ENCODE measurements at places on chromosomes 1 and 21. TPM values are rescaled to one million over a fixed set of nuclear protein-coding genes. Genes with fewer than 3 reads are reported as not detected.

DNA sequence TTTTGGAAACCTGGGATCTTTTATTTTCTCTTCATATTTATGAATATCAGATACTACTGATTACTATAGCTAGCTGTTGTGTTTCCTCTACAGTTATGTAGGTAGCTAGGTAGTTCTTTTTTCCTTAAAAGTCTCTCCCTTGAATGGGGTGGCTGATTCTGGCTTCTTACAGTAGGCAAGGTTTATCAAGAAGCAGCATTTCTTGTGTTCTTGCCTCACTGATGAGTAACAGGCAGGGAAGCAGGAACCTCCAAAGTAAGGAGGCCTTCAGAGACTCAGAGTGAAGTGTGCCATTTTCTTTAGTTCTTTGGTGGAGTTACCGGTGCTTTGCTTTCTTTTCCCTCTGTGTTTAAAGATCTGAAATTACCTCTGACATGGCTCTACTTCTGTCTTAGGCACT is 56.0 kb downstream of the ZMYM4 start:
- DNase-seq, result no peak

Gene LAMC1
- total RNA-seq, result 138 TPM

GRCh38 chr1:35364741-35365140 is 96.2 kb downstream of the ZMYM4 start:
- DNase-seq, result no peak

DNA sequence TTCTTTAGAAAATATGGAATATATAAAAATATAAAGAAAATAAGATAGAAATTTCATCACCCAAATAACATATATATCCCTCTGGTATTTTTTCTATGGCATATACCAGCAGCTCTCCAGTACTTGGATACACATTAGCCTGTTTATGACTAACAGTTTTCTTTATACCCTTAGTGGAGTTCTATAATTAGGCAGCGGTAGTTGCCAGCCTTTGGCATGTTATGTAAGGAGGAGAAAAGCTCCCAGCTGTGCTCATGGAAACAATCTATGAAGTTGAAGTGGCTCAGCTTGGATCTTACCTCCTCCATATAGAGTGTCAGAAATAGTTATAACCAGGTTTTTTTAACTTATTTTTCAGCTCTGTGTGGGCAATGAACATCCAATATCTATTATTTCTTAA is 1636.8 kb downstream of the AMY1C start:
- DNase-seq, result no peak

GRCh38 chr1:116257341-116257767 is 115.7 kb upstream of the ATP1A1 start:
- no peak for DNase-seq

DNA sequence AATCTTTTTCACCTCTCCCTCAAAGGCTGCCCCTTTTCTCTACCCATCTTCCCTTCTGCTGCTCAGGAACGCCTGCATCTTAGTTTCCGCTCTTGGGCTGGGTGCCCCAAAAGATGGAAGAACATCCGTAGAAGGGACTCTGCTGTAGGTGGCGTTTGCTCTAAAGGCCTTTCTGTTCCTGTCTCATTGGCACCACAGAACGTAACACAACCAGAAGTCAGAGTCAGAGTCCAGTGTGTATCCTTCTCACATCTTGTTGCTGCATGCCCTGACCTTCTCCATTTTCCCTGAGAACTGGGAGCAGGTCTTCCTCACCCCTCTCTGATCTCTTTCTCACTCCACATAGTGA is 103.3 kb downstream of the RNF220 start:
- DNase-seq, result no peak

Gene SLFNL1
- 0.05 TPM for total RNA-seq

Gene ARHGEF16
- 0.58 TPM for total RNA-seq

Gene PLA2G2A
- total RNA-seq, result not detected

Gene CD52
- not detected for total RNA-seq

DNA sequence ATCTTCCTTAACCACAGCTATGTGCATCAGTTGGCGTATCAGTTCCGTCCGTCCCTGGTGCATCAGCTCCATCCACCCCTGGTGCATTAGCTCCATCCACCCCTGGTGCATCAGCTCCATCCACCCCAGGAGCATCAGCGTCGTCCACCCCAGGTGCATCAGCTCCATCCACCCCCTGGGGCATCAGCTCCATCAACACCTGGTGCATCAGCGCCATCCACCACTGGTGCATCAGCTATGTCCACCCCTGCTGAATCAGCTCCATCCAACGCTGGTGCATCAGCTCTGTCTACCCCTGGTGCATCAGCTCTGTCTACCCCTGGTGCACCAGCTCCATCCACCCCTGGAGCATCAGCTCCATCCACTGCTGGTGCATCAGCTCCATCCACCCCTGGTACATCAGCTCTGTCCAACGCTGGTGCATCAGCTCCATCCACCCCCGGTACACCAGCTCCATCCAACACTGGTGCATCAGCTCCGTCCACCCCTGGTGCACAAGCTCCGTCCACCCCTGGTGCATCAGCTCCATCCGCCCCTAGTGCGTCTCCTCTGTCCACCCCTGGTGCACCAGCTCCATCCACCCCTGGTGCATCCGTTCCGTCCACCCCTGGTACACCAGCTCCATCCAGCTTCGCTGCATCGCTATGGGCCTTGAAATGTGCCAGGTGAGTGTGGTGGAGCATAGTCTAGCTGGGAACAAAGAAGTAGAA is 106.6 kb upstream of the ZBTB40 start:
- no peak for DNase-seq

- DNase-seq, result no peak
Measured at GRCh38 chr1:7988576-7988975, 27.1 kb downstream of the PARK7 start.

DNA sequence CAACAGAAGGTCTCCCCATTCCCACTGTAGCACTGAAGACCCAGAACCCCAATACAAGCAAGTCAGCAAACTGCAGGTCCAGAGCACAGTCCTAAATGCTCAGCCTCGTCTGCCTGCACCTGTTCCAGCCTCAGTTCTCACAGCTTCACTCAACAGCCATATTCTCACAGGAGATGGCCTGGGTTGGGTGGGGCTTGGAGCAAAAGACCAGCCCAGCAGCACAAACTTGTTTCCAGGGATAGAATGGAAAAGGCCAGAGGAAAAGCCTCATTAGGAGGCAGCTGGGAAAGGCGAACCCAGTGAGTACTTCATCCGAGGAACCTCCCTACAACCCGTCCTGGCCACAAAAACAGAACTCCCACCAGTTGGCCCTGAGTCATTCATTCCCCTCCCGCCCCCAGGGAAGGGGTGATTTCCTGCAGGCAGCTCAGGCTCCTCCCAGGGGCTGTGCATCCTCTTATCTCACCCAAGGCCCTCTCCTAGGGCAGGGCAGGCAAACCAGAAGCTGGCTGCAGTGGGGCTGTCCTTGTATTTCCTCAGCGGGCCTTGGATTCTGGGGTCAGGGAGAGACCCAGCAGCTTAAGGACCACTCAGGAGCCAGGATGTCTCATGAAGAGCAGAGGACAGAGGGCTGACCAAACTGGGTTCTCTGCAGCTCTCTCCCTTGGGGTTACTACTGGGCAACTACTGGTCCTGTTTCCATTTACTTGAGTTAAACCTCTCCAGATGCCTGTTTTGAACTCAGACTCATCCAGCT is 7.4 kb upstream of the MPL start:
- no peak for DNase-seq

Gene C1orf226
- total RNA-seq, result 1.8 TPM

DNA sequence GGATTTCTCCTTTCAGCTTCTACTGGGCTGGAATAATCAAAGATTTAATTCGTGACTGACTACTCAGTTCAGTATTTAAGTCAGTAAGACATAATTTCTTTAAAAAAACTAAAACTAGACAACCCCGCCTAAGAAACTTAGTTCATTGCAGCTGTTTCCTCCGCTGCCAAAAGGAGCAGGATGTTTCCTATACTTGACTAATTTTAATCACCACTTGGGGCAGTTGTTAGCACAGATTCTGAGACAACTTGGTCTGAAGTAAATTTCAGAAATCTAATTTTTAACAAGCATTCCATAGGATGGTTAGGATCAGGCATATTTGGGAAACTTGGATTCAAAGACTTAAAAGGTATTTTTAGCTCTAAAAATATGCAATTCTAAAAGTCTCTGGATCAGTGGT is 34.0 kb downstream of the EPRS1 start:
- no peak for DNase-seq

DNA sequence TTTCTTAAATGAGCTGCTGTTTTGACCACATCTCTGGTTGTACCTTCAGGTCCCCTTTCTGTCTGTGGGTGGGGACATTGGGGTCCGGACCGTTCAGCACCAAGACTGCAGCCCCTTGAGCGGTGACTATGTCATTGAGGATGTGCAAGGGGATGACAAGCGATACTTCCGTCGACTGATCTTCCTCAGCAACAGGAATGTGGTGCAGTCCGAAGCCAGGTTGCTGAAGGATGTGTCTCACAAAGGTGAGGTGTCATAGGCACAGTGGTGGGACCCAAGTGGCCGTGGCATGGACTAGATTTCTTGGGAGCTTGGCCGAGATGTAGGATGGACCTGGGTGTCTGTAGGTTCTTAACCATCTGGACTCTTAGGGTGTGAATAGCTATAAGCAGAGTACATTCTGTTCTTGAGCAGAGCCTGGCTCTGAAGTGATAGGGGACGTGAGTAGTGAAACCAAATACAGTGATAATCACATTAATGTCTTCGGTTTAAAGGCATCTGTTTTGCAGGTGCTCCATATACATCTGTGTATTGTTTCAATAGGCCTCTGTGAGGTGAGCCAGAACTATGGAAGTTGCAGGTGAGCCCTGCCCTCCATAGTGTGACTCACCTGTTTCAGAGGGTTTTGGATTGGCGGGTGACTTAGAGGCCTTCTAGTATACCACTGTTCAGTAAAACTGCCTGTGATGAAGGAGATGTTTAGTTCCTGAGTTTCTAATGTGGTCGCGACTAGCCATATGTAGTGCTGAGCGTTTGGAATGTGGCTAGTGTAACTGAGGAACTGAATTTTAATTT is 6.4 kb downstream of the METTL13 start:
- no peak for DNase-seq

Gene CLDN17
- not detected for total RNA-seq

DNA sequence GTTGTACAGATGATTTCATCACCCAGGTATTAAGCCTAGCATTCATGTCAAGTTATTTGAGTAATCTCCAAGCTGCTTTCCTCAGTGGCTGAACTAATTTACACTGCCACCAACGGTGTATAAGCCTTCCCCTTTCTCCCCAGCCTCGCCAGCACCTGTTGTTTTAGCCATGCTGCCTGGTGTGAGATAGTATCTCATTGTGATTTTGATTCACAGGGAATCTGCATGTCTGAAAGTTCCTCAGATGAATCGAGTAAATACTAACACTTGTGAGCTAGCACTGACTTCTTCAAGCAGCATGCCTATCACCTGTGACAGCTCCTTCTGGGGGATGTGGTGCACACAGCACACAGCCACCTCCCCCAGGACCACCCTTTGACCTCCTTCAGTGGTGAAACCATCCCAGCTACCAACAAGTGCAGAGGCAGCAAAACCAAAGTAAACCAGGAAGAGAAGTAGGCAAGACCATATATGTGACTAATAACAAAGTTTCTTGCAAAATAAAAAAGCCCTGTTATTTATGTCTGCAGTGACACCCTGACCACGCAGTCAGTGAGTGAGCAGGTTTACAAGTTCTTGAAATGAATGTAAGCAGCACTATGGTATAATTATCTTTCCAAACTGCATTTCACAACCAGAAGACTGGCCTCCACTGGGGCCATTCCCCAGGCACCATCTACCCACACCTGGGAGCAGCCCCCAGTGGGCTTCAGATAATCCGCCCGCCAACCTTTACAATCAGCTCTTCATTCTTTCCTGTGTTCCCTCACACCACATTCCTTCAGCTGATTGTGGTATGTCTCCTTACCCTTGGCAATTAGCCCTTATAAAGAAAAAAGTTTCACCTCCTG is 173.8 kb downstream of the ETS2 start:
- DNase-seq, result no peak

Gene ADAM30
- not detected for total RNA-seq

Gene HTR6
- 0.16 TPM for total RNA-seq

- no peak for DNase-seq
Measured at GRCh38 chr1:200877839-200878551, 5.2 kb downstream of the GPR25 start.

Gene SDE2
- 32.0 TPM for total RNA-seq

DNA sequence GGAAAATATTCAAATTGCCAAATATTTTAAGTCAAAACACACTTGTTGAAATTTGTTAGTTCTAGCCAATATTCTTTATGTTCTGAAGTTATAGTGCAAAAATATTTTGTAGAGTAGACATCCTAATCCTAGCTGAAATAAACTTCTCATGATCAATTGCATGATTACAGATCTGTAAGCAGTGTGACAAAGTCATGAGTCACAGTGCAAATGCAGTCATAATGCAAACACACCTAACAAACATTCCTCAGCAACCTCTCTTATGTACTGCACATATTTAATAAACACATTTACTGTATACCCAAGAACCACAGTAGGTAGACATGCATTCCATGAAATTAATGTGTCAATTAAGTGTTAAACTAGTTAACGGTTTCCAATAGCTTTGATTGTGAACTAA is 1857.4 kb downstream of the NCAM2 start:
- DNase-seq, result no peak

GRCh38 chr1:82538876-82539275 is 738.1 kb downstream of the ADGRL2 start:
- DNase-seq, result no peak

Gene LHX8
- 0.08 TPM for total RNA-seq

- DNase-seq, result no peak
Measured at GRCh38 chr1:119778886-119779560, 10.3 kb upstream of the HMGCS2 start.

Gene NR1I3
- not detected for total RNA-seq

DNA sequence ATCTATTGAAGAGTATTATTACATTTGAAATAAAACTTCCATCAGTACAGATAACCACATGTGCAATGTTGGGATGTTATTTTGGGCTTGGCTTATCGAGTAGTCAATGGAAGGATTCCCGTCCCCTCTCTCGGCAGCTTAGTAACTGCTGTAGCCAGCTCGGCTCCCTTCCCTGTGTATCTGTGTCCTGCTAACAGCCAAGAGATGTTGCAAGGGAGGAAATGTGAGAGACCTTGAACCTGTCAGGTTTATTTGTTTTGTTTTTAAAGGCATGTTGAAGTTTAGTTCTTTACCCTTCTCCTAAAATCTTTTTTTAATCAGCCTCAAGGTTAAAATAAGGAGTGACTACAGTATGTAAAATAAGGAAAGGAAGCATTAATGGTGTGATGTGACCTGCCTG is 13.6 kb upstream of the TARS2 start:
- DNase-seq, result no peak

Gene CAMK1G
- total RNA-seq, result not detected

DNA sequence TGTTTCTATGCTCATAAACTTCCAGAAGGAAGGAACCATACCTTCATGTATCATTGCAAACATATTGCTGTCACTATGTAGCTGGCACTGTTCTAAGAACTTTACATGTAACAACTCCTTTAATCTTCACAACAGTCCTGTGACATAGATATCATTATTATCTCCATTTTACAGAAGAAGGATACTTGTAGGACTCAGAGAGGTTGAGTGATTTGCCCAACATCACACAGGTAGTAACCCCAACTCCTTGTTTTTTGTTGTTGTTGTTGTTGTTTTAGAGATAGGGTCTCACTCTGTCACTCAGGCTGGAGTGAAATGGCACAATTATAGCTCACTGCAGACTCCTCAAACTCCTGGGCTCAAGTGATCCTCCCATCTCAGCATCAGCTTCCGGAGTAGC is 7.6 kb upstream of the TRIT1 start:
- DNase-seq, result no peak

Gene CYYR1
- not detected for total RNA-seq
